ENCODE measurements at places on chromosomes 16 and 17.

DNA sequence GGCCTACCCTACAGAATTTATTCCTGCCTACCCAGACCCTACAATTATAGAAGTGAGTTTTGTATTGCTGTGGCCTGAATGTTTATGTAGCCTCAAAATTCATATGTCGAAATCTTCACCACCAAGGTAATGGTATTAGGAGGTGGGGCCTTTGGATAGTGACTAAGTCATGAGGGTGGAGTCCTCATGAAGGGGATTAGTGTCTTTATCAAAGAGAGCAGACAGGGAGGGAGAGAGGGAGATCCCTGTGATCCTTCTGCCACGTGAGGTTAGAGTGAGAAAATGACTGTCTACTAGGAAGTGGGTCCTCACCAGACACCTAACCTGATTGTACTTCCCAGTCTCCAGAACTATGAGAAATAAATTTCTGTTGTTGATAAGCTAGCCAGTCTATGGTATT is 981 bp upstream of the DUXB start:
- DNase-seq = no peak

- no peak for DNase-seq
Measured at GRCh38 chr17:40718930-40719329, 15.4 kb upstream of the KRT24 start.

- no peak for DNase-seq
Measured at GRCh38 chr16:55444754-55445485, 34.1 kb upstream of the MMP2 start.

DNA sequence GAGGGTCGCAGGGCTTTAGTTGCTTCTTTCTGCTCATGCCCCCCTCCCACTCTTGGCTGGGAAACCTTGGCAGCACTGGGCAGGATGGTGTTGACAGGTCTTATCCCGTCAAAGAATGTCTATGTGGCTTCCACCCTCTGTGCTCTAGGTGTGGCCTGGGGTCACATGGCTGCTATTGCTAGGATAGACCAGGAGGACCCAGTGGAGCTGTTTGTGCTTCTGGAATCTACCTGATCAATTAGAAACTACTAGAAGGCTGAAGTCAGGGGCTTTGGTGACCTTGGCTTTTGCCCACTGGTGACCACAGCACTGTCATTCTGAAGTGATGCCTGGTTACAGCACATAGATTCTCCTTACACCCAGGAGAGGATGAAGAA is 105.8 kb downstream of the CMIP start:
- no peak for DNase-seq

DNA sequence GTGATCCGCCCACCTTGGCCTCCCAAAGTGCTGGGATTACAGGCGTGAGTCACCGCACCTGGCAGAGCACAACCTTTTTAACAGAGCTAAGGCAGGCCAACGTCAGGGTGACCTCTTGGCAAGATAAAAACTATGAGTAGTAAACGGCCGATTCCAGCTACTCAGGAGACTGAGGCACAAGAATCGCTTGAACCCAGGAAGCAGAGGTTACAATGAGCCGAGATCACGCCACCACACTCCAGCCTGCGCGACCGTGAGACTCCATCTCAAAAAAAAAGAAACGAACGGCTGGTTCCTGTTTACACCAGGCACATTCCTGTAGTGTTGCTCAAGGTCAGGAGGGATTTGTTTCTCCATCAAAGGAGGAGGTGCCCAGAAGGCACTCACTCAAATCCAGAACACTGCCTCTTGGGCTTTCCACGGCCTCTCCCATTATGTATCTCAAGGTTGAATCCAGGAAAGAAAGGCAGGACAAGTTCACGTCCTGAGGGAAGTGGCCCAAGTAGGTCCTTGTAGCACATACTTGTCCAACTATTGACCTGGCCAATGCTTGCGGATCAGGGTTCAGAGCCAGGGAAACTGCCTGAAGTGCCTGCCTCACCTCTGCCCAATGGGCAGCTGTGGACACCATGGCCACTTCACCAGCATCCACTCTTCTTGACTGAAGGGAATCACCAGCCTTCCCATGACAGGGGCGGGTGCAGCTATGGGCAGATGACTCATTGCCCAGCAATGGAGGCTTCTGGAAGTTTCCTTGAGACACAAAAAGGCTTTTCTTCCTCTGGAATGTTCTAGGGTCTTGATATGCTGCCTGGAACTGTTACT is 13.5 kb downstream of the KNOP1 start:
- no peak for DNase-seq

GRCh38 chr17:3770466-3770865 is 30.5 kb downstream of the ITGAE start:
- DNase-seq = no peak

GRCh38 chr16:26569793-26570192 is 496.9 kb upstream of the C16orf82 start:
- DNase-seq = peak; percentile 52

DNA sequence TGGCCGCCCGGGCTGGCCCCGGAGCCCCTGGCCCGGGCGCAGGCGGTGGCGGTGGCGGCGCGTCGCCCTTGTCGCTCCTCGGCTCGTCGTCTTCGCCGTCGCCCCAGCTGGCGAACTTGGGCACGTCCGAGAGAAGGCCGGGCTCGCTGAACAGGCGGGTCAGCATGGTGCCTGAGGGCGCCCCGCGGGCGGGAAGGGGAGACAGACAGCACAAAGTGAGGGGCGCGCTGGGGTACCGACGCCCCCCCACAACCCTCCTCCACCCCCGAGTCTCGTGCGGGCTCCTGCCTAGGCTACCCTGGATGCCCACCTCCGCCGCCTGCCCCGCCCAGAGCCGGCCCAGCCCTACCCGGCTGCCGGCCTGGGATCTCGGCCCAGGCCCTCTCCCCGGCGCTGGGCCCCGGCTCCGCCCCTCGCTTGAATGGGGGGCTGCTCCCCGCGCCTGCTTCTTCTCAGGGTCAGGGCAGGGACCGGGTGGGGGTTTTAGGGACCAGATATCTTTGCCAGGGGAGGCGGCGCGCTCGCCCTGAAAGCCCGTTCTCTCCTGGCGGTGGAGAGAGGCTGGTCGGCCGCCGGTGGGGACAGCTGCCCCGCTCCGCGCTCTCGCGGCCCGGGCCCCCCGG is 1.2 kb downstream of the NEUROD2 start:
- DNase-seq = no peak

DNA sequence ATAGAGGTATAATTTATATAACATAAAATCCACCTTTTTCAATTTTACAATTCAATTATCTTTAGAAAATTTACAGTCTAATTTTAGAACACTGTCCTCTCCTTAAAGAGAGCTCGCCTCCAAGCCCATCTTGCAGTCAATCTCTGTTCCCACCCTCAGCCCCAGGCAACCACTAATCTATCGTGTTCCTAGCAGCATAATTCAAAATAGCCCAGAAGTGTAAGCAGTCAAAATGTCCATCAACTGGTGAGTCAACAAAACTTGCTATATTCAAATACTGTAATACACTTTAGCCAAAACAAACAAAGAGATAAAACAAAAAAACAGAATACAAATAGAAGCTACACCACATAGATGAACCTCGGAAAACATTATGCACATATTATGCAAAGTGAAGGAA is 1006.8 kb upstream of the EEF2KMT start:
- no peak for DNase-seq

DNA sequence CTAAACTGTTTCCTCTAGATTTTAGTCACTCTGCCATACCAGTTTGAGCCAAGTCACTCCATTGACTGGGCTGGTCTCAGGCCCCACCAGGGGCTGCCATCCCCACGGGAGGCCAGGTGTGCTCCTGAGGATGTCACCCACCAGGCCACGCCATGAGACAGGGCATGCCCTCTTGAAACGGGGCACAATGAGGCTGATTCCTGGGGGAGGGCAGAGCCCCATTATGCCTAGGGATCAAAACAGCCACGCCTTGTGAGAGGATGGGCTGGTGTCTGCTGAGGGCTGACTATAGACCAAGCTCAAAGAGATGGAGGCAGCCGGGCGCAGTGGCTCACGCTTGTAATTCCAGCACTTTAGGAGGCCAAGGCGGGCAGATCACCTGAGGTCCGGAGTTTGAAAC is 21.5 kb downstream of the GINS2 start:
- DNase-seq = no peak

DNA sequence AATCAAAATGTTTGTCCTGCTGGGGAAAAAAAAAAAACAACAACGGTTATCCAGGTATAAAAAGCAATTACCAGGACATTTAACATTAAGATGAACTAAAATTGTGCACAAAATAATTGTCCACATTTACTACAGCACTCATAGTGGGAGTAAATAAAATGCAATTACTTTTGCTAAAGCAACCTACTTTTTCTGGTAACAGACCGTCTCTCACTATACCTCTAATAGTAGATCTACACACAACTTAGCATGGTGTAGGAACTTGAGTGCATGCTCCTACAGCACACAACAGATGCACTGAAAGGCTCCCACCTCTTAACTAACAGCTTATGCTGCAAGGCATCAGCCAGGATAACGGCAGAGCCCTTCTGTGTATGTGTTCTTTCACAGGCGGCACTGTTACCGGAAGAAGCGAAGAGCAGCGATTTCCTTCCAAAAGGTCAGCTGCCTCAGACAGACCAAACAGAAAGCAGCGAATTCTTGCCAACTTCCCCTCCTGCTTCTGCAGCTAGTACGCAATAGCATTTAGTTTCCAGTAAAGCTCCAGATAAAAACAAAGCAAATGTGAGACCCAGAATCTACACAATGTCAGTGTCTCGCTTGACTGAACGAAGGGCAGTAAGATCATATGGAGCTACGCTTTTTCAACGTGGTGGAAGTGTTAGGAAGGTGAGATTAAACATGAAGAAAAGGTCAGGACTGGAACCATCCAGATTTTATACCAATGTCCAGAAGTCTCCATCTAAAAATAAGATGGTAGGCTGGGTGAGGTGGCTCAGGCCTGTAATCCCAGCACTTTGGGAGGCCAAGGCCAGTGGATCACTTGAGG is 27.6 kb downstream of the STAT5B start:
- DNase-seq = peak; percentile 86

- no peak for DNase-seq
Measured at GRCh38 chr17:50769884-50770283, 2.6 kb upstream of the ANKRD40CL start.

GRCh38 chr16:89121691-89122321 is 28.2 kb downstream of the ACSF3 start:
- DNase-seq = no peak

DNA sequence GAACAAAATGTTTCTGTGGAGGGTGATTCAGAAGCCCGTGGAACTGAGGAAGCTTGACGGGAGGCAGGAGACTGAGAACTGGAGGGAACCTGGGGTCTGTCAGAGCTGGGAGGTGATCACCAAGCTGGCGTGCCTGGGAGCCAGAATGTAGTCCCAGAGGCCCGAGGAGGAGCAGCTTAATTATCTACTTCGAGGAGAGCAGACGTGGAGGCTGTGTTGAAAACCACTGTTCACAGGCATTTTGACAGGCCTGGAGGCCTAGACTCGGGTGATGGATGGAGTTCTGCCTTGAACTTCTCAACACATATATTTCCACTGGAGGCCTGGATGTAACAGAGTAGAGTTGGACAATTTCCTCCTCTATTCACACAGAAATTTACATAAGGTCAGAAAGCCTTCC is 177.7 kb upstream of the SALL1 start:
- no peak for DNase-seq

GRCh38 chr17:82128287-82128686 is 30.3 kb upstream of the FASN start:
- no peak for DNase-seq

GRCh38 chr17:28182559-28182958 is 136.4 kb upstream of the TMEM97 start:
- DNase-seq = no peak

DNA sequence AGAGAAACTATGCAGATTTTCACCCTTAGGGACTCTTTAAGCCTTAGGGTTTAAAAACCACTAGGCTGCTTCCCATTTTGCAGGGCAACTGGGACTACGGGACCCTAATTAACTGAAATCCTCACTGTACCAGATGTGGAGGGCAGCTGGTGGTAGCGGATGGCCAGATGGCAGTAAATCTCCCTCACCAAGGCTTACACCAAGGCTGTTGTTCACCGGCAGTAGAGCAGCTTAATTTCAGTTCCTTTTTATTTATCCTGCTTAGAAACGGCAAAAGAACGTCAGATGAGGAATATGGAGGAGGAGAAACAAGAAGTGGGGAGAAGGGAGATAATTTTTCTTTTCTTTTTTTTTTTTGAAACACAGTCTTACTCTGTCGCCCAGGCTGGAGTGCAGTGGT is 6.5 kb downstream of the ABHD15 start:
- DNase-seq = no peak

- no peak for DNase-seq
Measured at GRCh38 chr17:82659886-82660285, 11.6 kb upstream of the WDR45B start.

DNA sequence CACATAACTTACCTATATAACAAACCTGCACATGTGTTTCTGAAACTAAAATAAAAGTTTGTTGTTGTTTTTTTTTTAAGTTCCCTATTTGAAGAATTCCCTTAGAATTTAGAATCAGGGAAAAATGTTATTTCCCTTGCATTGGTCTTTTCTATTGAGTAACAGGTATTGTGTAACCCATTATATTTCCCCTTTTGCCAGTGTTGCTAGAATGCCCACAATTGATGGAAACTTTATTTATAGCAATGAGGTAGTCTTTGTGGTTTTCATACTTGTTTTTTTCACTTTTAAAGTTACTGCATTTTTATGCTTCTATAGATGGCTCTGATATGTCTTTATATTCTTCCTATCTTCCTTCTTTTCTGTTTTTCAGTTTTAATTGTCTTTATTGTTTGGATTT is 3.9 kb downstream of the NLRP1 start:
- no peak for DNase-seq

- no peak for DNase-seq
Measured at GRCh38 chr17:1532836-1533602, 16.6 kb upstream of the INPP5K start.

- peak; percentile 14 for DNase-seq
Measured at GRCh38 chr17:80991645-80992076, at the start of gene CHMP6. Gene CHMP6 (plus strand): TSS chr17:80991841. CDS start chr17:80991919, 78 bp downstream.

- no peak for DNase-seq
Measured at GRCh38 chr16:87207509-87207908, 109.7 kb downstream of the C16orf95 start.

GRCh38 chr16:63596716-63597115 is 1525.1 kb downstream of the CDH11 start:
- no peak for DNase-seq

DNA sequence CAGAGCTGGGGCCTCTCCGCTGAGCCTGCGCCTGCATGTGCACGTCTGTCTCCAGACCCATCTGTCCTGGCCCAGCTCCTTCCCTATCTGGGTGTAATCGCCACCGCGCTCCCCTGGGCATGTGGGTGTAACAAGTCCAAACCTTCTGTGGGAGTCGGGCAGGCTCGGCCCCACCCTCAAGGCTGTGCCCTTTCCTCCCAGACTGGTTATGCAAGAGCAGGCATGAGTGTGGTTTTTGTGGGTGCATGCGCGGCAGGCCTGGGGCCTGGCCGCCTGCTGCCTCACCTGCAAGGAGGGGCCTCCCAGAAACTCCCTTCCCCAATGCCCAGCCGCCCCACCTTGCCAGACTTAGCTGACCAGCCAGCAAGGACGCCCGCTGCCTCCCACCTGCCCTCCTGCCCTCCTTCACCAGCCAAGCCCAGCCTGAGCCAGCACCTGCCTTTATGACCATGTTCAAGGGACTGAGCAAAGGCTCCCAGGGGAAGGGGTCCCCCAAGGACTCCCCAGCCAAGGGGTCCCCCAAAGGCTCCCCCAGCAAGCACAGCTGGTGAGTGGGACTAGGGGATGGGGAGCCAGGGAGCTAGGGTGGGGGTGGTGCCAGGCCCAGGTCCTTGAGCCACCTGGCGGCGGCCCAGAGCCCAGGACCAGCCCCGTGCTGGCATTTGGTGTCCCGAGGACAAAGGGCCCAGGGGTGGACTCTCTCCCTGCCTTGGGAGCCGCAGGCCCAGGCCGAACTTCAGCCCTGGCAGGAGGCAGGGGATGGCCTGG is at the start of gene EVPLL:
TSS of gene EVPLL (plus strand) at position 342 of the 768 bp plus-strand sequence. CDS start 3,160 bp downstream, outside the sequence.
- DNase-seq = no peak

GRCh38 chr17:39738983-39739884 is 1.5 kb downstream of the GRB7 start:
- DNase-seq = peak; percentile 55

GRCh38 chr16:68217506-68217905 is 18.4 kb downstream of the ESRP2 start:
- DNase-seq = no peak
